ENCODE measurements at places on chromosomes 2 and 18.

DNA sequence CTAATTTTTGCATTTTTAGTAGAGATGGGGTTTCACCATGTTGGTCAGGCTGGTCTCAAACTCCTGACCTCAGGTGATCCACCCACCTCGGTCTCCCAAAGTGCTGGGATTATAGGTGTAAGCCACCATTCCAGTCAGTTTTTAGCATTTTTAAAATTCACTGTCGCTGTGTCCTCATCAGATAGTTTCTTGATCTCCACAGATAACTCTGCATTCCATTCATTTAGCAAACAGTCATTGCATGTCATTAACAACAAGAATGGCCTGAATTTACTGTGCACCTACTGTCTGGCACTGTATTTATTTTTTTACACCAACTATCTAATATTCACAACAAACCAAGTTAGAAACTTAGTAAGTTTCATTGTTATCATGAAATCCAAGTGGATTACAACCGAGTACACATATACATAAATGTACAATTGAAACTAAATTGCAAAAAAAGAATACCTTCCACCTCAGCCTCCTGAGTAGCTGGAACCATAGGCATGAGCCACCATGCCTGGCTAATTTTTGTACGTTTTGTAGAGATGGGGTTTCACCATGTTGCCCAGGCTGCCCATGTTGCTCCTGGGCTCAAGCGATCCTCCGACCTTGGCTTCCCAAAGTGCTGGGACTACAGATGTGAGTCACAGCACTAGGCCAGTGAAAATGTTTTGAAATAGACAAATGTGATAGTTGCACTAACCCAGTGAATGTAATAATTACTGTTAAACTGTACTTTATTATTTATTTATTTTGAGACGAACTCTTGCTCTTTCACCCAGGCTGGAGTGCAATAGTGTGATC lies 4.3 kb downstream of the MCEE start:
- DNase-seq, result no peak

DNA sequence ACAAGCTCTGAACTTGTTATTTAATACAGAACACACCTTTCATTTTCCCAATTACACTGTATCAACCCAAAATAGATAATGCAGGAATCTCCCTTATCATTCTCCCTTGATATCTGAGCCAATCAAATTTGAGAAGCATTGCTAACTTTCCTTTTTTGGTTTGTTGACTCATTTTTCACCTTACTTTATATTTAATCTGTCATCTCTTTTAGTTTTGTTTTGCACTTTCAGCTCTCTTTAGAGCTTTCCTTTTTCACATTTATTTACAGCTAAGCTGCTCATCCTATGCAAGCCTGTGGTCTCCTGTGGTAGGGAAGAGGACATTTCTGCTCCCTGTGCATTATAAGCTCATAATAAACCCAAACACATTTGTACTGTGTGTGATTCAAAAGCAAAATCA lies 50.1 kb downstream of the ITGAV start:
- no peak for DNase-seq

DNA sequence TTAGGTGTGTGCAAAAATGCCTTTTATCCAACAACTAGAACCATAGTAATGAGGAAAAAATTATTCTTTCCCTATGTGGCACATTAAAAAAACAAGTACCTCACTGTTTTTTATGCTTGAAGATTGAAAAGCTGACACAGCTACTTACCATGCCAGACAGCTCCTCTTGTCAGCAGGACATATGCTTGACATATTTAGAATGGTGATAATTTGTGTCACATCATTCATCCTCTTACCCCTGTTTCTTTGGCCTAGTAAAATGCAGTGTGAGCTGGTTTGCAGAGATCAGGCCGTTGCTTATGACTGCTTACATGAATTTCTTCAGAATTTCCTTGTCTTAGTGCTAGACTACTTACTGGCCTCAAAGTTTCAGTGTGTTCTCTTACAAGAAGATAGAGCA lies 869.9 kb downstream of the LRP1B start:
- no peak for DNase-seq

DNA sequence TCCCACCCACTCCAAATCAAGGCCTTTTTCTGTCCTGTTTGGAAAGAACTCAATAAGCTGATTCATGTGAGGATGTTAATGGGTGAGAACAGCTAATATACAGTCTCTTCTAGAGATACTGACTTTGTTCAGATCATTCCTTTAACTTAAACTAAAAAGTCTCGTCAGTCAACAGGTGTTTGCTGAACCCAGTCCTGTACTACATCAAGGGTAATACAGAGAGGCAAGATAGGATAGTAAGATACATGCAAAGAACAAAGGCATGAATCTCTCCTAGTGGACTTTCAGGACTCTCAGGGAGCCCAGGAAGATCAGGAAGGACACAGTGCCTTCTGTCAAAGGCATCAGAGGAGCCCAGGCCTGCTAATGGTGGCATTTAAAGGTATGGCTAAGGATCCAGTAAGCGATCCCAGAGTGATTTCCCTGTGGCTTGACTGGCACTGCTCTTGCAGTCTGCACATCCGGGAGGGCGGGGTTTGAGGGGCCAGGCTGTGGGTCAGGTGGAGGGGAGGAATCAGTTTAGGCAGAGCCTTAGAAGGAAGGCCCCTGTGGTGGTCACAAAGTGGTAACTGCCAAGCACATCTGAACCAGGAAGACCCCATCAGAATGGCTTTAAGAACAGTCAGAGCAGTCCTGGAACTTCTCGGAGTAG lies 54.0 kb downstream of the EPAS1 start:
- DNase-seq, result no peak

DNA sequence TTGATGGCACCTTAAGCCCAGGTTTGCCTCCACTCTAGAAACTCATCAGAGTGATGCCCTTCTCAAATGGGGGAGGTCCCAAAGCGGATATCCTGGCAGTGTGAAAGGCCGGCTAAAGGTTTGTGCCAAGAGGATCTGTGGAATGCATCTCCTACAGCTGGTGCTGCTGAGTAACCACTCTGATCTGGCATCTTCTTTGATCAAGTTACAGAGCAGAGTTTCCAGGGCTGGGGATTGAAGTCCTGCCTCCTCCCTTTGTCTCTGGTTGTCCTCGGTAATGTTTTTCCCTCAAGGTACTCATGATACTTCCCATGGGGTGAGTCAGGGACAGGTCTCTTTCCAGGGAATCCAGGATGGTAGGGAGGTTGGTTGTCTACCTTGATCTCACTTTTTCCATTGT lies 24.6 kb downstream of the PRKRA start:
- DNase-seq, result no peak
